ENCODE measurements at places on chromosomes 6 and 20.

DNA sequence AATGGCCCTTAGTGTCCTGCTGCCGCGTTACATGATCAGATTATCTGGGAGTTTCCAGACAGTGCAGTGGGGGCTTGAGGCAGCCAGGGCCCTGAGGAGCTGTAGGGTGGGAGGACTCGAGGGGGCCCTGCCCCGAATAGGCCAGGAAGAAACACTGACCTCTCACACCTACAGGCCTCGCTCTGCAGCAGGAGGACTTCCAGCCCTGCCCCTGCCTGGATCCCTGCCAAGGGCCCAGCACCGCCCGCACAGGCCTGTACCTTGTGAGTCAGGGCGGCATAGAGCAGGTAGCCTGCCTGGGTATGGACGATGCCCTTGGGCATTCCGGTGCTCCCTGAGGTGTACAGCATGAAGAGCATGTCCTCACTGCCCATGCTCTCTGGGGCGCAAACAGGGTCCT, 30.1 kb upstream of the APMAP start:
- DNase-seq = no peak

DNA sequence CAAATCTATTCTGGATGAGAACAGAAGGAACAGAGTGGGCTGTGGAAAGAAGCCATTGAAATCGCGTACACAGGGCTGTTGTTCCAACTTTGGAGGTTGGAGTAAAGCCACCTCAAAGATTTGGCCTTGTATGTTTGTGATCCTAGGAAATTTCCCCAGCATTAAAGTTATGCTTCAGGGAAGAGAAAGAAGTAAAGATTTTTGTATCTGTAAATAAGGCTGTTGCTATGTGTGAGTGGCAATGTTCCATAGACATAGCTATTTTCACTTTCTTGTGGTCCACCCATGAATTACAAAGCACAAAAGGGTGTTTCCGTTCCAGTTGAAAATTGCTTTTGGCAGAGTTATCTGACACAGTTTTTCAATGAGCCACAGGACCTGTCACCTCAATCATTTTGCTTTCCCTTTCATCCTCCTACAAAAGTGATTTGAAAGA, 321.3 kb downstream of the TFAP2B start:
- no peak for DNase-seq

GRCh38 chr6:164925681-164926530, 383.5 kb downstream of the C6orf118 start:
- no peak for DNase-seq

DNA sequence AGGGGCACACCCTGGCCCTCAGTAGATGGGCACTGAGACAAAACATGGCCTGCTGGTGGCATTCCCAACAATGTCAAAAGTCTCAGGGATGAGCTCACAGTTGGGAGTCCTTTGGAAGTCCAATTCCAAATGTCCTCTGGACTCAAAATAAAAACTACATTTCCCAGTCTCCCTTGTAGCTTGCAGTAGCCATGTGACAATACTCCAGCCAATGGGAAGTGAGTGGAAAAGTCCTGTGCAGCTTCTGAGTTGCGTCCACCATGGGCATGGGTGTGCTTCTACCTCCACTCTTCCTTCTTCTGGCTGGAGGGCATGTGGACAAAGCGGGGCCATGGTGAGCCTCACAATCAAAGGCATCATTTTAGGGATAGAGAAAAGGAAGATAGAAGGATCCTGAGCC, 5.8 kb upstream of the ADAM33 start:
- no peak for DNase-seq

- no peak for DNase-seq
Observed at GRCh38 chr20:56511926-56512325, 12.6 kb upstream of the FAM209A start.

Data from SK-N-MC (cell line).